Effector memory CD4-positive, alpha-beta T cell (primary cell): ENCODE measurements at places on chromosomes 7 and 10.

GRCh38 chr10:21625623-21626229, 91.7 kb downstream of the MLLT10 start:
- DNase-seq: no peak

DNA sequence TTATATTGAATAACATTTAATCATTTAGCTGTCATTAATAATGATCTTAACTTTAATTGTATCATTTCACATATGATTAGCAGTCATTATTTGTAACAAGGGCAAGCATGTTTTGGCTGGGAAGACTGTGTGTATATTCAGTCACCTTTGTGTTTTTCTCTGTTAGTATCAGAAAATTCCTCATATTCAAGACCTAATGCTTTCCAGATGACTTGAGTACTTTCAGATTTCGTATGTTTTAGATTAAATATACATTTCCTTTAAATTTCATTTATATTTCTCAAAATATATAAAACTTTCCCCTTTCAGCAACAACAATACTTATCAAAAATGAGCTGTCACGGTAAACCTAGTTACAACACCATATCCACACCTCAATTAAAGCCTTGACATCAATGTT, 6.3 kb upstream of the CACNA2D1 start:
- DNase-seq: no peak

DNA sequence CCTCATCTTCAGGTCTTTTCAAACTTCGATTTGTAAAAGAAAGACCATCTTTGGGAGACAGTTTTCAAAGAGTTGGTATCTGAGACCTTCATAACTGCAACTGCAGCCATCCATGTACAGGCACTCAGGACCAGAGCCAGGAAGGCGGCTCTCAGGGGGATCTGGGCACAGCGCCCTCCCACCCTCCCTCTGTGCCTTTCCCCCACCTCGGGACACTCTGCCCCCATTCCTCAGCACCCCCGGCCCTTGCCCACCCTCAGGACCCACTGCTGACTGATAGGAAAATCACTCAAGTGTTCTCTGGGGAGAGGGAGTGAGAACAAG, 143.6 kb downstream of the CUBN start:
- DNase-seq: no peak

GRCh38 chr7:95907337-95907736, 135.0 kb downstream of the DYNC1I1 start:
- DNase-seq: no peak

DNA sequence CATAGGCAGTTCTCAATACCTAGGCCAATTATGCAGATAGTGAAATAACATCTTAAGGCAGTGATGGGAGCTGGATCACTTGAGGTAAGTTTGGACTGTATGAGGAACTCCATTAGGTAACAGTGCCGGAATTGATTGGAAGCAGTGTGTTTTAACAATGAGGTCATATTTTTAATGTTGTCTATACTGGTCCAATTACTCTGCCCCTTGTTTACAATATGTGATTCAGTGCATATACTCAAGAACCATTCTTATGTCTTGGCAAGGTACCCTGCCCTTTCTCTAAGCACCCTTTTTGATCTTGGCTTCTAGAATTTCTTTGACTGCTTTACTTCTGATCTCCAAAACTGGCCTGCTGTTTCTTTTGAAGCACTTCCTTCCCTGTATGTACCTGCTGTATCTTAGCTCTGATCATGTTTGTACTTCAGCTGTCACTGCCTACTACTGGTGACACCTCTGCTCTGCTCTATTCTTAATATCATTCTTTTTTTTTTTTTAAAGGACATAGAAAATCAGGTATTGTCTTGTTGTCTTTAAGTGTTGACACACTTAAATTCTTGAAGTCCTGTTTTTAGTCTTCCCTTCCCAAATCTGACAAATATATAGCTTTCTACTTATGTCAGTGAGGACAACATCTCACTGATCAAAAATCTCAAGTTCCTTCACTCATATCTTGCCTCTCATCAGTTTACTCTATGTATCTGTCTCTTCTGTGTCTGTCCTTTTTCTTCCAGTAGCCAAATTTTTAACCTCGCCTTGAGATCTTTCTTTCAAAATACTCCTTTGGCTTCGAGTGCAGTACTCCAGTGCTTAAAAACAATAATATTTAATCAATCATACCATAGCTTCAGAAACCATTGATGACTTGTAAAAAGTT, 46.4 kb upstream of the RPA3 start:
- no peak for DNase-seq

DNA sequence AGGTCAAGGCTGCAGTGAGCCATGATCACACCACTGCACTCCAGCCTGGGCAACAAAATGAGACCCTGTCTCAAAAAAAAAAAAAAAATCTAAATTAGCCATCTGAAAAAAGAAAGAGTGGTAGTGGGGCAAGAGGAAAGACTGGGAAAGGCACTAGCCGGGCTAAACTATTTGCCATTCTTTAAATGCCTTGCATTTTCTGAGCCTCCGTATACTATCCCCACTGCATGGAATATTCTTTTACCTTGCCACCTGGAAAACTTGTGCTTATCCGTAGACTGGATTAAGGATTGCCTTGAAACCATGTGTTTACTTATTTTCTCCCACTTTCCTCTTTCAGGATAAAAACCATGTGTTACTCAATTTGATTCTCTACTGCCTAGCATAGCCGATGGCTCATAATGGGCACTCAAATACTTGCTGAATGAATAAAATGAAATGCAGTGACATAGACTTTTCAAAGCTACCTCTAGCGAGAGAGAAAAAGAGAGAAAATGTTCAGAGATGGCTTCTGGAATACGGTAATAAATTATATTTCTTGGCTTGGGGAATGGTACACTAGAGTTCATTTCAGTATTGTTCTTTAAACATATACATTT, 30.6 kb downstream of the HYCC1 start:
- DNase-seq: no peak

DNA sequence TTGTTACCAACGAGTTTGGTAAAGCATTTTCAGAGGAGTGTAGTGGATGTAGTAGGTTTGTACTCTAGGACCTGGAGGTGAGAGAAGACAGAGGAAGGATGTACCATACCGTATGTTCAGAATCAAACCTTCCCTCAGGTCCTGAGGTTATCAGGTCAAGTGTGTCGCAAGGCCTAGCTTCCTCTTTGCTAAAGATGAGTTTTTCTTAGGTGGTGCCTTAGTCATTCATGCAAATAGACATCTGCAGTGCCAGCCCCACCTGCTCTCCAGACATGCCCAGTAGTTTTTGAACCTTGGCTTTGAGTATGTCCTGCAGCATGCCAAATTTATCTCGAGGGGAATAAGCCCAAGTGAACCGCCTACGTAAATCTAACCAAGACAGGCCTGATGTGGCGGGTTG, 71.3 kb downstream of the HDAC9 start:
- no peak for DNase-seq
